Fibroblast of lung (primary cell): ENCODE measurements at places on chromosomes 5 and 9. TPM values are rescaled to one million over a fixed set of nuclear protein-coding genes. Genes with fewer than 3 reads are reported as not detected.
A peak's percentile ranks its signal among the peaks of the same experiment; 100 is the strongest.

DNA sequence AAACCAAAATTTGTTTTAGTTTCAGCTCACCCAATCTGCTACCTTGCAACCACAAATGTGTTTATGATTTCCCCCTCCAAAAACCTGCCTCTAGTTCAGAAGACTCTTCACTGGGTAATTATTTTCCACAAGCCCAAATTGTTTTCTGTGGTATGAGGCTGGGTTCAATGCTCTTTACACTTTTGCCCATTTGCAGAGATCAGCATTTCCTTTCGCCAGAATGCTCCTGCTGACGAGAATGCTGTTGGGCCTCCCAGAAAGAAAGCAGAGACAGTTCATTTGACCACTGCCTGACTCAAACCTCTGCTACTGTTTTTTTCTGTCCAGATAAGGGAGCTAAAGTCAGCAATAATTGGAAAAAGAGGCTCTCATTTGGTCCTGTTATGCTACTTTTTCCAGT is 427.3 kb downstream of the PDE4D start:
- no peak for DNase-seq

Gene RLN1
- not detected in 2 replicates for polyA plus RNA-seq

Gene MYORG
- 0.34 and 0.38 TPM in 2 replicates for polyA plus RNA-seq

DNA sequence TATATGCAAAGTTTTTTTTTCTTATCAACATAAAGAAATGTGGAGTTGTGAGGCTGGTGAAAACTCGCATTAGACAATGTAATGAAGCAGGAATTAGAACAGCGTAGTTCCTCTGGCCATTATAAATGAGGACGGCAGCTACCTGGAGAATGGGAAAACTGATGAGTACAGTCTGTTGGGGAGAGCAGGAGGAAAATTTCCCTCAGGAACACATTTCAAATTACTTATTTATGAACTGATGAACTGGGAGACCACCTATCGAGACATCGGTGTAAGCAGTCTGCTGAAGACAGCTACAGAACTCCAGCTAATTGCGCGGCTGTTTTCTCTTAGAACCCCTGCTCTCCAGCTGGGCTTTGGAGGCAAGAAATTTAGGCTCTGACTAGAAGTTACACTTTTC is 343.9 kb upstream of the CLINT1 start:
- DNase-seq = no peak

DNA sequence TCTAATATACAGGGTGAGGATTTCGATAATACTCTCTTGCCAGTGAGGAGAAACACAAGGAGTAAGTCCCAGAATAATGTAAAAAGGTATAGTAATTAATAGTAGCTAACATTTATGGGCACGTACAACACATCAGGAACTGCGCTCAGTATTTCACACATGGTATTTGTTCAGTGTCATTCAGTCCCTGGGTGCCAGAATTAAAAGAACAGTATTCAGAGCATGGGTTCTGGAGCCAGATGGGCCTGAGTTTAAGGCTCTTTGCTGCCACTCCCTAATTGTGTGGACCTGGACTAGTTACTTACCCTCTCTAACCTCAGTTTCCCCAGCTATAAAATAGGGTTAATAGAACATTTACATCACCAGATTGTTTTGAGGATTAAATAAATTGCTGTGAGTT is 16.3 kb downstream of the OSTF1 start:
- no peak for DNase-seq

- no peak for DNase-seq
Observed at GRCh38 chr5:17402289-17403121, 95.5 kb upstream of the TAF11L2 start.

Gene GRIA1
- 0.12 and 2.0 TPM in 2 replicates for polyA plus RNA-seq

DNA sequence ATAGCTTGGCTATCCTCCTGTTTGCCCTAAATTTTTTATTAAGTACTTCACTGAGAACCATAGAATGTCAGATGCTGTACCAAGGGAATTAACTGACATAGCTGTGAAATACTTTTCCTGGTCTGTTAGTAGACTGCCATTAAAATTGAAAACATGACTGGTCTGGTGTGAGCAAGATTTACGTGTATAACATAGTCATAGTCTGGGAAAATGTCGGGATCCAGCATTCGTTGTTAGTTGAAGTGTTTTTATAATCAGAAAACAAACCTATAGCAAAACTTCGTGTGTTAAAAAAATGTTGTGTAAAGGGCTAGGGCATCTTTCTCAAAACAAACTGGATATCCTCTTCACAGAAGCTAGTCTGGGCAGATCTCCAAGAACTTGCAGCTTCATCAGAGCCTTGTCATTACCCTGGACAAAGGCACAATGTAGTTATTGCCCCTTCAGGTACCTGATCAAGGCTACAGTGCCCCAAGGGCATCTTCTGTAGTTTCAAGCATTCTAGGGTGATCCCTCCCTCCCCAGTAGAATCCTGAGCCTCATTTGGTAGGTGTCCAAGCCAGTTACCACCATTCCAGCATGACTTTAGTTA is 454.2 kb upstream of the SGCD start:
- no peak for DNase-seq

GRCh38 chr5:4027088-4027734 is 431.6 kb downstream of the IRX1 start:
- DNase-seq = no peak

GRCh38 chr9:7293091-7293490 is 506.5 kb downstream of the DMAC1 start:
- no peak for DNase-seq

Gene FANCC
- polyA plus RNA-seq = 9.0 and 9.2 TPM in 2 replicates

DNA sequence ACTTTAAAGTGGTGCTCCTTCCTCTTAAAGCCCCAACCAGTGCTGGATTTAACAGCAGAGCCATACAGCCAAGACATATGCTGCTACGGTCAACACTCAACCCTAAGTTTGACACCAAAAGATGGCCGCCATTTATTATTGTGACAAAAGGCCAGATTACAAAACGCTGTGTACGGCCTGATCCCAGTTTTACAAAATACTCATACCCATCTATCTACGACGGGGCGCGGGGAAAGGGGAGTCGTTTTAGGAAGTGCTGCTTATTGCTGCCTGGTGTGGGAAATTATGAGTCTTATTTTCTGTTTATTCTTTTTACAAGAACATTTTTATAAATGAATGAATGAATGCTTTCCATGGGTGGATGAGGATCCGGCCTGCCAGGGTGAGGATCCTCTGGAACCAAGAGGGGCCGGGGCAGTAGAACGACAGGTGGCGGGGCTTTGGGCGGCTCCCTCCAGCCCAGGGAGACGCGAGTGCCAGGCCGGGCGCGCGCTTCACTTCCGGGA is 457 bp upstream of the IDNK start:
- DNase-seq = no peak

DNA sequence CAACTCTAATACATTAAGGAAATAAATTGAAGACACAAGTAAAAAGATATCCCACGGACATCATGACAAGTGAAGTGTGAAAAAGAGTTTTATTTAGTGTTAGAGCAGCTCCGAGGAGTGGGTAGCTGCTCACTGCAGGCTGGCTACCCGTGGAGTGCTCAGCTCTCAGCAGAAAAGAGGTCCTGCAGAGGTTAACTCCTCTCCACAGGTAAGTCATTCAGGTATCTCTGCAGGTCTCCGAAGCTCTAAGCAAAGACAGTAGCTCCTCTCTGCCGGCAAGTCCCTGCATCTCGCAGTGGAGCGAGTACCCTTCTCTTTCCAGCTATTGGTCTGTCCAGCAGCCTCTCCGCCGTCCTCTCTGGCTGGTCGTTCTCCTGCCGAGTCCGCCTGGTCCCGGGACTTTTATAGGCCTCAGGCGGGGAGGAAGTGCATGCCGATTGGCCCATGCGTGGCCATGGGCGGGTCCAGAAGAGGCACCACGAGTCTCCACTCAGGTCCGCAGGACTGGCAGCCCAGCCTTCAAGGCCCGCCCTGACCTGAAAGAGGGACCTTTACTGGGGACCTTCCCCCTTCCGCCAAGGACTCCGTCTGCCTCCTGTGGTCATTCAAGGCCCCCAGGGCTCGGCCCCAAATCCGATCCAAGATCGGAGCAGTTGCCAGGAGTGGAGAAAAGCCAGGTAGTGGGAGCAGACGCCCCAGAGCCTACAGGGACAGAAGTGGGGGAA is 29.9 kb downstream of the BTNL9 start:
- no peak for DNase-seq

Gene SLC45A2
- polyA plus RNA-seq = 0.03 TPM in 1 of 2 replicates, not detected in the other

Gene SLC6A3
- not detected in 2 replicates for polyA plus RNA-seq

GRCh38 chr5:143142596-143143435 is 260.7 kb downstream of the NR3C1 start:
- no peak for DNase-seq

Gene TCF7
- 3.3 and 17.3 TPM in 2 replicates for polyA plus RNA-seq

Gene PCDHGA1
- polyA plus RNA-seq = 1.1 and 1.6 TPM in 2 replicates

DNA sequence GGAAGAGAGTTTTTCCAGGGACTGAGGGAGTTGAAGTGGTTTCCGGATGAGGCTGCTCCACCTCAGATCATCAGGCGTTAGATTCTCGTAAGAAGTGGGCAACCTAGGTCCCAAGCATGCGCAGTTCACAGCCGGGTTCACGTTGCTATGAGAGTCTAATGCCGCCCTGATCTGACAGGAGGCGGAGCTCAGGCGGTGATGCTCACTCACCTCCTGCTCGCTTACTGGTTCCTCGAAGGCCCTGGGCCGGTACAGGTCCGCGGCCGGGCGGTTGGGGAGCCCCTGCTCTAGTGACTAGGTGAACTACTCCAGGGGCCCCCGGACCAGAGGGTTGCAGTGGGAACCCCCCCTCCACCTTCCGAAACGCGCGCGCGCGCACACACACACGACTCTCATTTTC is 997 bp upstream of the RNF130 start:
- no peak for DNase-seq

Gene RETREG1
- 0.19 and 0.41 TPM in 2 replicates for polyA plus RNA-seq

- no peak for DNase-seq
Observed at GRCh38 chr9:98369471-98369870, 114.0 kb upstream of the TBC1D2 start.

- DNase-seq = peak; percentile 77
Observed at GRCh38 chr5:96714951-96715451, 52.8 kb downstream of the CAST start.

DNA sequence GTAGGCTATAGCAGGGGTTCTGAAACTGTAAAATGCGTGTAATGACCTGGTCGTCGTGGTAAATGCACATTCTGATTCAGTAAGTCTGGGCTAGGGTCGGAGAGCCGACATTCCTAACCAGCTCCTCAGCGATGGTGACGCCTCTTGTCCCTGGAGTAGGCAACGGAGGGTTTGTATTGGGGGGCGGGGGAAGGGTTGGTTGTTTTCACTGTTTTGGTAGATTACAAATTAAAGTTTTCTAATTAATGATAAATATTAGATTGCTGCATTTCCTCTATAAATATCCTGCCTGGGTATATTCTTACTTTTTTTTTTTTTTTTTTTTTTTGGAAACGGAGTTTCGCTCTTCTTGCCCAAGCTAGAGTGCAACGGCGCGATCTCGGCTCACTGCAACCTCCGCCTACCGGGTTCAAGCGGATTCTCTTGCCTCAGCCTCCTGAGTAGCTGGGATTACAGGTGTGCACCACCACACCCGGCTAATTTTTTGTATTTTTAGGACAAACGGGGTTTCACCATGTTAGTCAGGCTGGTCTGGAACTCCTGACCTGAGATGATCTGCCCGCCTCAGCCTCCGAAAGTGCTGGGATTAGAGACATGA is 566 bp upstream of the ALDH7A1 start:
- no peak for DNase-seq

- no peak for DNase-seq
Observed at GRCh38 chr9:136363949-136364748, 605 bp upstream of the DNLZ start.

GRCh38 chr5:58891086-58891970 is 308.5 kb downstream of the RAB3C start:
- DNase-seq = peak; percentile 83

- DNase-seq = peak; percentile 32
Observed at GRCh38 chr5:143057580-143057999, 287.4 kb downstream of the ARHGAP26 start.

Gene HAVCR1
- not detected in 2 replicates for polyA plus RNA-seq

DNA sequence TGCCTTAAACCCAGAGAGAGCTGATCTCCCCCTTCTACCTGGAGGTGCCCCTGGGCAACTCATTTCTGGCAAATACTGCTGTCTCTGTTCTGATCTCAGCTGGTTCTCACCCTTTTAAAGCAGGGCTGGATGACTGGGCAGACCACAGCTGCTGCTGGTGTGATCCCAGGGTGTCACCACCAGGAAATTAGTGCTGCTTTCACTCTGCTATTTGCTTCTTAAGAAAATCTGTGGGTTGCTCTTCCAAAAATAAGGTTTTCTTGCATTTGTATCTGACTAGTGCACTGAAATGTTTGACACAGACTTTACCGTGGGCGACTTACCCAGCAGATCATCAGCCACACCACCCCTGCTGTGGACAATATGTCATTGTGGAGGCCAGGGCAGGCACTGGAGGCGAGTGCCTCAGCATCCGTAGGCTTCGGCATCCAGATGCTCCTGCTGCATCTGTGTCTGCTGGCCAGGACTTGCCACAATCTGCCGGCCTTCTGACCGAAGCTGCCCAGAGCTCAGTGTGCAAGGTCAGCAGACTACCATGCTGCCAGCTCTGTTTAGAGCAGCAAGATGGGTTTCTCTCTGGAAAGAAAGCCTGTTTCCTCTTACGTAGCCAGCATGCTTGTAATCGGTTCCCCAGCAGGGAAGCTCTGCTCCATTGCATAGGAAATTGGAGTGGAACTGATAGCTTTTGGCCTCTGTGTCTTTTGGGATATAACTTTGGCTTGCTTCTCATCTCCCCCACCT is 13.6 kb downstream of the ARHGAP26 start:
- DNase-seq = peak; percentile 4

DNA sequence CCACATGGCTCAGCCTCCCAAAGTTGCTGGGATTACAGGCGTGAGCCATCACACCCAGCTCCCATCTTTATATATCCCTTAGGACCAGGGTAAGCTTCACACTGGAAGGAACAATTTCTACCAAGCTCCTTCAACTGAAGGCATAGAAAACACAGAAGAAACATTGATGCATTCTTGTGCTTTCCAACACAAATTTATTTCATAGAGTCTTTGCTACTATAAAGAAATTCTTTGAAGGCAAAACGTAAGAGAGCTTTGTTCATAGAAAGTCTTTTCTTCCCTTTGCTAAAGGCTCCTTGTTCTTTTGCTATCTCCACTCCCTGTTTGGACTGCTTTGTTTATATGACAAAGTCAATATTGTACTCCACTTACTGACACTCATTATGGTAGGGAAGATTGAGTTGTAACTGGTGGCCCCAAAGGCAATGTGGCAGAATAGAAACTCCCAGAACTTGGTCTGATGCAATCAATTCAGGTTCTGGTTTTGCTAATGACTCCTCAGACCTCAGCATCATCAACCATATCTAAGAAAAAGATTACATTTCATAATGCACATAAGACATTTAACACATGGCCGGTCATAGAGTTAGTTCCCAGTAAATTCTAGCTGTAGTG is 97.4 kb upstream of the CLINT1 start:
- no peak for DNase-seq

- DNase-seq = no peak
Observed at GRCh38 chr9:133647765-133648469, 11.8 kb downstream of the DBH start.

Gene ANKRD31
- 0.05 and 0.06 TPM in 2 replicates for polyA plus RNA-seq
